ENCODE measurements at places on chromosomes 11 and 22.
A peak's percentile ranks its signal among the peaks of the same experiment; 100 is the strongest.

GRCh38 chr11:19912958-19913892 lies 200.6 kb downstream of the NAV2 start:
- no peak for DNase-seq

DNA sequence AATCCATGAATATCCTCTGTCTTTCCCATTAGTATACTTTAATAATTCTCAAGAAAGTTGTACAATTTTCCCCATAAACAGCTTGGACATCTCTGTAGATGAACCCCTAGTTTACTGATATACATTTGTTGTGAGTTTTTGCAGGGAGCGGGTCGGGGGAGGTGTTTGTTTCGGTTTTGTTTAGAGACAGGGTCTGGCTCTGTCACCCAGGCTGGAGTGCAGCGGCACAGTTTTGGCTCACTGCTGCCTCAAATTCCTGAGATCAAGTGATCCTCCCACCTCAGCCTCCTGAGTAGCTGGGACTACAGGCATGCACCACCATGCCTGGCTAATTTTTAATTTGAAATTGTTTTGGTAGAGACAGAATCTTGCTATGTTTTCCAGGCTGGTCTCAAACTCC lies 57.6 kb downstream of the IGLL5 start:
- DNase-seq: no peak

GRCh38 chr11:8544807-8545206 lies 49.2 kb downstream of the STK33 start:
- DNase-seq: no peak

DNA sequence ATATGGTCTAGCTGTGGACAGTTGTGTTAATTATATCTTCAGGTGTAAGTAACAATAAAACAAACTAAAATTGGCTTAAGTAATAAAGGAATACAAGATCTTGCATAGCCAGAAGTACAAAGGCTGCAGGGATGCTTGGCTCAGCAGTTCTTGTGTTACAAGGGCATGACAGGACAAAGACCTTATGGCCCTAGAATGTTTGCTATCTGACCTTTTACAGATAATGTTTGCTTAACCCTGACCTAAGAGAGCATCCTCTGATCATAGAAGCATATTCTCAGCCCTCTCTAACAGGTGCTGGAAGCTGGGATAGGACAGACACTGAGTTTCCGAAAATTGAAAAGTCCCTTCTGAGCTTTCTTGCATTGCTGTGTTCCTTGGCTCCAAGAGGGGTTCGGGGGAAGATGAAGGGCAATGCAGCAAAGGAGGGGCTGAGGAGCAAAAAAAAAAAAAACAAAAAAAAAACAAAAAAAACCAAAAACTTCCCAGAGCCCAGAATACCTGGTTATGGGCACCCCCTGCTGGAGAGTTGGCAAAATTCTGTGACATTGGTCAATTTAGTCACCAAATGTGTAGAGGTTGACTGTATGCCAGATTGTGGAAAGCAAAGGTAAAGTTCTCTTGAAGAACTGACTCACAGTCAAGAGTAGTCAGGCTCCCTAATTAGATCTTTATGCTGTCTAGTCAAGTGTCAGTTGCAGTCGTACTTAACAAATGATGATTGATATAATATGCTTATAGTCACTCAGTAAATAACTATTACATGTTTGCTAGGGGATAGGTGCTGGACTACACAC lies 10.4 kb upstream of the HIKESHI start:
- peak; percentile 67 for DNase-seq

DNA sequence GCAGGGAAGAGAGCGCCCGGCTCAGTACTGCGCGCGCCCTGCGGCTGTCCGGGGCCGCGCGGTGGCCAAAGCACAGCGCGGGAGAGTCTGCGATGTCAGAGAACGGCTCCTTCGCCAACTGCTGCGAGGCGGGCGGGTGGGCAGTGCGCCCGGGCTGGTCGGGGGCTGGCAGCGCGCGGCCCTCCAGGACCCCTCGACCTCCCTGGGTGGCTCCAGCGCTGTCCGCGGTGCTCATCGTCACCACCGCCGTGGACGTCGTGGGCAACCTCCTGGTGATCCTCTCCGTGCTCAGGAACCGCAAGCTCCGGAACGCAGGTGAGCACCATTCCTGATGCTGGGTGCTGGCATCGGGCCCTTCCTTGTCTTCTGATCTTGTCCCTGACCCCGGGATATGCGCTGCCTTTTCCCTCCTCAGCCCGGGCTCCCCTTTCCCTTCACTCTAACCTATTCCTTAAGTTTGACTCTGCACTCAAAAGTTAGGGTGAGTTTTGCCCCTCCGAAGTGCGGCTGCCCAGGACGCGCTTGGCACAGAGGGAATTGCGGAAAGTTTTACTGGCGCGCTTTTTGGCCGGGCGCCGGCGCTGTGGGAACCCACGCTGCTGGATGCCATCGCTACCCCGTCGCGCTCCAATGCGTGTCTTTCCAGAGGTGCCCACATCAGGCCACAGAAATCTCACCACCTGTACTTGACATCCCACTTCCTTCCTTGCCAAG lies at the start of gene MTNR1B:
Gene MTNR1B, plus strand, starts transcription at position 18 of the 714 bp plus-strand sequence. Its CDS starts 75 bp downstream, at position 93.
- DNase-seq: no peak

DNA sequence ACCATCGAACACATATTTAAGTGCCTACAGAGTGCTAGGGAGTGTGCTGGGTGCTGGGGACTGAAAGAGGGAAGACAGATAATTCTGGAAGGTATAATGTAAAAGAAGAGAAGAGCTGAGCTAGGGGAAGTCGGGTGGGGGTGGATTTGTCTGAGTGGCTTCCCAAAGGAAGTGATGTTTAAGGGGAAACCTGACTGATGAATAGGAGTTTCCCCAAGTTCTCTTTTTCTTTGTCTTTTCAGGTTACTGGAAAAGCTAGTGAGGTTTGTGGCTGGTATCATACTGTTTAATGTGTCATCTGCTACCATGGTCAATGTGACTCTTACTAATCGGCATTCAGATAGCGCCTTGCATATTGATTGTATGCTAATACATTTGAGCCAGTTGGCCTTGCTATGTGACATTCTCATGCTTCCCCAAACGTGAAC lies 151.6 kb upstream of the MTMR2 start:
- DNase-seq: peak; percentile 48

GRCh38 chr22:19889951-19890350 lies 35.3 kb upstream of the GNB1L start:
- no peak for DNase-seq

DNA sequence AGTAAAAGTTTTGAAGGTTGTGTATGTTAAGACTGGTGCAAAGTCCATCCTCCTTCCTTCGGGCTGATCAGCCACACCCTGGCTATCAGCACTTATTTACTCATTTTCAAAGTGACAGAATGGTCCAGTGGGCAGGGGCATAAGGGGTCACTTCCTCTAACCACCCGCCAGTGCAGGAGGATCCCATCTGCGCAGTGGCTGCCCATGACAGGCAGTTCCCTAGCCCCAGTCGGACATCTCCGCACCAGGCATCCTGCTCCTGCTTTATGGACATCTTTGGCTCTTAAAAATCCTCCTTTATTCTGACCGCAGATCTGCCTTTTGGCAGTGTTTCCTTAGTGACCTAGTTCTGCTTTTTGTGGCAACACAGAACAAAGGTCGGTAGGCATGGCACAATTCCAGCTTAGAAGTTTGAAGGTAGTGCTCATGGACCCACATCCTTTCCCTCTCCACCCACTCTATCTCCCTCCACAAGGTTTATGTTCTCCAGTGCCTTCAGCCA lies 55.9 kb downstream of the BMAL1 start:
- DNase-seq: no peak

Measured in fibroblast of skin of right biceps (primary cell).